ENCODE measurements at places on chromosomes 16 and 17. TPM values are rescaled to one million over a fixed set of nuclear protein-coding genes. Genes with fewer than 3 reads are reported as not detected.

RAB37 gene
- total RNA-seq, result not detected

GRCh38 chr17:53662608-53663007 is 160.1 kb upstream of the KIF2B start:
- DNase-seq, result no peak

GRCh38 chr16:54405478-54405877 is 118.9 kb upstream of the IRX3 start:
- DNase-seq, result no peak

- DNase-seq, result no peak
Measured at GRCh38 chr17:4516735-4517134, 18.1 kb downstream of the SPNS2 start.

DNA sequence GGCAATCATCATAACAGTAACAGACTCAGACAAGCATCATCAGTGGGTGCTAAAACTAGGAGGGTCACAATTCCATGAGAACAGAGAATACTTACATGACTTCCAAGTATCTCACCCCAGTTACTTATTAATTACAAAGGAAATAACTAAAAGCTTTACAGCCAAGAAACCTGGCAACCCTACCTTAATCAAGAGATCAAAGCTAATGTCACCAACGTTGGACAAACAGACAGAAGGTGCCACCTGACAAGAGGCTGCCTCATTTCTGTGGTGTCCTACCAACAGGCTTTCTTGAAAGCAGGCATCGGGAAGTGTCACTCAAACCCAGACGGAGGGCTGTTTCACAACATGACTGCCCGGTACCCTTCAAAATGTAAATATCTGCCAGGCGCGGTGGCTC is 84.6 kb downstream of the RMI2 start:
- DNase-seq, result no peak

Measured in H4 (cell line).